Esophagus muscularis mucosa (tissue), 4 donors: ENCODE measurements at places on chromosomes 12 and 14. TPM values are rescaled to one million over a fixed set of nuclear protein-coding genes. Genes with fewer than 3 reads are reported as not detected.

The CIT gene
- 5.4 TPM for total RNA-seq

GRCh38 chr14:91755570-91756295 lies 23.8 kb upstream of the CATSPERB start:
- no peak for DNase-seq
- H3K27me3 ChIP-seq = no peaks in the 10 kb centered on the region
- no peak overlapping the region for H3K4me3 ChIP-seq
- H3K36me3 ChIP-seq = no peaks in the 10 kb centered on the region
- no peak overlapping the region for H3K27ac ChIP-seq

DNA sequence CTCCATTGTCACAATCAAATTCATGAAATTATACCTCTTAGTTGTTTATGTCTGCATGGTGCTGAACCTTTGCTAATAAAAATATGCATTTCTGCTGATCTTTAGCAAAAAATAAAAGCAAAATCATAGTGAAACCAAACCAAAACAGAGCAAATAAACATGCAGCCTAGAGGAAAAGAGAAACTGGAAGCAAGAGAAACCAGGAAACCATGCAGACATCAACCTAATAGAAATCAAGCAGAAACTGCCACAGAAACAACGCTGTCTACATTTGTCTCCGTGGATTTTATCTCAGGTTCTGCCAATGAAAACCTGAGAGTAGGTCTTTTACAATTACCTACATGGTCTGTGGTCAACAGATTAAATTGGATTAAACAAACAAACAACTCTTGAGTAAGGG lies 173.7 kb downstream of the SYT10 start:
- H3K36me3 ChIP-seq = no peaks in the 10 kb centered on the region
- H3K27ac ChIP-seq = no peak overlapping the region
- DNase-seq = no peak
- no peaks in the 10 kb centered on the region for H3K4me1 ChIP-seq
- no peak overlapping the region for H3K4me3 ChIP-seq

- H3K4me1 ChIP-seq = peaks cover 8% of the 10 kb centered on the region
- no peak overlapping the region for H3K27ac ChIP-seq
- DNase-seq = no peak
- no peak overlapping the region for H3K4me3 ChIP-seq
These were observed 36.5 kb downstream of the UBE3B start for GRCh38 chr12:109513977-109514376.

The OR4K17 gene
- total RNA-seq = not detected

DNA sequence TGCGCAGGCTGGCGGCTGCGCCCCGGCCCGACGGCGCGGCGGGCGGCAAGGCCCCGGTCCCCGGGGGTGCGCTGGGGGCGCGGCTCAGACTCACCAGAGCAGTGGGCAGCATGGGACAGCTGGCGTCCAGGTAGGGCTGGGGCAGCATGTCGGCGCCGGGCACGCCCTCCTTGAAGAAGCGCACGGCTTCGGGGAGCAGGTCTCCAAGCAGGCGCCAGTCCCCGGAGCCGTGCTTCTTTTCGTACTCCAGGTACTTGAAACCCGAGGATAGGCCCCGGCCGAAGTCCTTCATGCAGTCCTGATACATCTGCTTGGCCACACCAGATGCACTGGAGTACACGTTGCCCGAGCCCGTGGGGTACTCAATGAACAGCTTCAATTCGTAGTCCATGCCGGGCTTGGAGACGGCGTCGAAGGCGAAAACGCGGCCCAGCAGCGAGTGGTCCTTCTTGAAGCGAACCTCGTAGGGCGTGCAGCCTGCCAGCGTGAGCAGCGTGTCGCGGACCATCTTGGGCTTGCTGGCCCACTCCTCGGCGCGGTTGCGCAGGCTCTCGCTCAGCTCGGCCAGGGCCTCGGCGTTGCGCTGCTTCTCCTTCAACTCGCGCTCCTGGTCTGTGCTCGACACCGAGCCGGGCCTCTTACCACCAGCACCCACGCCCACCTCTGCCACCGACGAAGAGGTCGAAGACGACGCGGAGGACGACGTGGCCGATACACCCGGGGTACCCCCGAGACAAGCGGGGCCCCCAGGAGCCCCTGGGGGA lies 2.2 kb downstream of the IRF2BPL start:
- peak overlapping the region; percentile 88 for H3K4me3 ChIP-seq
- no peaks in the 10 kb centered on the region for H3K27me3 ChIP-seq
- H3K36me3 ChIP-seq = peaks cover 12% of the 10 kb centered on the region
- DNase-seq = no peak
